ENCODE measurements at places on chromosomes 4 and X. TPM values are rescaled to one million over a fixed set of nuclear protein-coding genes. Genes with fewer than 3 reads are reported as not detected.

DNA sequence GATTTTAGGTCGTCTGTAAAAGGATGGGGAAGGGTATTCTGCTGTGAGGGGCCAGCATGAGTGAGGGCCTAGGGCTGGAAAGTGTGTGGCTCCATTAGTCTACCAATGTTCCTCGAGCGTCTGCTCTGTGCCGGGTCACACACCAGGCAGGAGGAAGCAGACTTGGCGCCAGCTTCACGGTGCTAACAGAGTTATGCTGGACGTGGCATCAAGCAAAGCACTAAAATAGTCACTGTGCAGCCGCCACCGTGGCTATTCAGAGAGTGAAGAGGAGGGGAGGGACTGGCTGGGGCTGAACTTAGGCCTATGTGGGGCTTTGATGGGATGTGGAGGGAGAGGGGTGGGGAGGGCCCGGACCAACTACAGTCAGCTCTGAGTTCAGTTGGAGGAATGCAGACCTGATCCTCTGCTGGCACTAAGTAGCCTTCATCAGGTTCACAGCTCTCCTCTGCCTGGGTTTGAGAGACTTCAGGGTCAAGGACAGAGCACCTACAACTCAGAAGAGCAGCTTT is 83.9 kb upstream of the MSX1 start:
- DNase-seq: no peak

DNA sequence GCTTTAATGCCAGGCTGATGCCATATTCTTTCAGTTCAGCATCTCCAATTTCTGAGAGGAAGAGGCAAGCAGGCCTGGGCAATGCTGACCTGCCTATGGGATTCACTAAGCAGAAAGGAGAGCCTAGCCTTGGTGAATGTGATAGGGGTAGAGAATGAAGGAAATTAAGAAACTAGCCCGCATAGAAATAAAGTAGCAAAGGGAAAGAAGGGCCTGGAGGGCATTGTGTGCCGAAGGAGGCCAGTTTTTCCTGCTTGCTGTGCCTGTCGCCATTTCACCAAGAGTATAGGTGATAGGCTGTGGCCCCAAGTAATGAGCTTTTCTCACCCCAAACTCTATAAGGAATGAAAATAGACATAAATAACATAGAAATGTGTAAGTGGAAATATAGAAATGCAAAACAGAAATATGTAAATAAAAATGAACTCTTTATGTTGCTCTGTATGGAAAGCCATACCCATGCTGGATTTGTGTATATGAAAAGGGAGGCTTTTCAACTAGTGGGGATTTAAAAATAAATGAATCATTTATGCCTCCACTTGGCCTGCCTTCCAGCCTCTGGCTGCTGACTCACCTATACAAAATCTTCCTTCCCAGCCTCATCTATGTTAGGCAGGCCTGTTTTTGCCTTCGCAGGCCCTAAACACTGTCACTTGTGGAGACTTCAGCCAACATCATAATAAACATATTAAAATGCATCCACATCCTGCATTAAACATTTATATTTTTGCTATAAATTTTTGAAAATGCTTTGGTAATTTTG is 5.1 kb upstream of the OCRL start:
- no peak for DNase-seq

GAGE12E gene
- total RNA-seq: not detected

DNA sequence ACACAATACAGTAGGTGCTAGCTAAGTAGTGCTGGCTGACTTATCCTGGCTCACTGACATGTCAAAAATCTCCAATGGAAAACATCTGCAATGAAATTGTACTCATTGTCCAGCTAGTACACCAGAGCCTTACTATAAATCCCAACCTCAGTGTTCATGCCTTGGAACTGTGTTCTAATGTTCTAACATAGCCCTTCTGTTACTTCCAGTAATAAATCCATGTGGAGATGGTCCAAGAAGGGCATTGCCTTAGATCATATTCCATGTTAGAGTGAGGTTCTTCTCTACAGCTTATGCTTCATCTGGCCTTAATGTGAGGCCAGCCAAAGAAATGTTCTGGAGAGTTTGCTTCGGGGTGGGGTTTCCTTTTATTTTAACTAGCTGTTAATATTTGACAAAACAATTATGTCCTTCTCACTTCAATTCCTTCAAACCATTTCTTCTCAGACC is 25.1 kb downstream of the ENOX2 start:
- no peak for DNase-seq

DNA sequence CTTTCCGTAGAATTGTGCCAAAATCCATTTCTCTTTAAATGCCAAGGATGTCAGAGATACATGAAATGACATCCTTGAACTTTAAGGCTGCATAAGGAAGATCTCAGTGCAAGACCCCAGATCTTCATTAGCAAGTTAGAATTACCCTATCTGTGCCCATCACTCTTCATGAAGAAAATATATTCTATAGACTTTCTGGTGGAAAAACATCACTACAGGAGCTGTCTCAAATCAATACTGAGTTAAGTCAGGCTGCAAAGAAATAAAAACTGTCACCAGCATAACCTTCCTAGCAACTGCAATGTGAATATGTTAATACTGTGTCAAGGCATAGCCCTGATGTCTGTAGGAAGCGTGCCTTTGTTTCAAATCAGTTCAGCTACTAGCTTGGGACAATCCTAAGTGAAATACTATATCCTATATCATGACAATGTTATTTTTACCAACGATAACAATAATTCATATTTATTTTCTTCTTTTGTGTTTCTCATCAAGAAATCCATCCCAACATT is 173.3 kb downstream of the TBCK start:
- no peak for DNase-seq

UGT2B10 gene
- total RNA-seq: not detected

EPHA5 gene
- total RNA-seq: not detected

DNA sequence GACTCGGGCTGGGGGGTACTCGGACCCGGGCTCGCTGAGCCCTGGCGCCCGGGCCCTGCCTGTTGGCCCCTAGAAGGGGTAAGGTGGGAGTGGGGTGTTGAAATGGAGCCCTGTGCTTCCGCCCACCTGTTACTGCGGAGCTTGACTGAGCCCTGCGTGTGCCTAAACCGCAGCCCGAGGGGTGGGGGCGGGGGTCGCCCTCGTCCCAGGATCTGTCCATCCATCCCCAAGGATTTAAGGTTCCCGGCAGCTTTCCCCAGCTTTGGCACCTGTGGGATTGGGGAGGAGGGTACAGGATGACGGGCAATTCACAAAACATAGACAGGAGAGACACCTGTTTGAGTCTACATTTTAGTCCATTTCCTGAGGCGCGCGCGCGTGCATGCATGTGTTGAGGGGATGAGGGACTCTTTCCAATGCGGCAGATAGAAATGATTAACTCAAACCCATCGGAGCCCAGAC is 779 bp downstream of the GABRQ start:
- DNase-seq: no peak

- DNase-seq: no peak
Observed at GRCh38 chr4:78081541-78081940, 24.4 kb downstream of the FRAS1 start.

REELD1 gene
- total RNA-seq: 1.1 TPM

DNA sequence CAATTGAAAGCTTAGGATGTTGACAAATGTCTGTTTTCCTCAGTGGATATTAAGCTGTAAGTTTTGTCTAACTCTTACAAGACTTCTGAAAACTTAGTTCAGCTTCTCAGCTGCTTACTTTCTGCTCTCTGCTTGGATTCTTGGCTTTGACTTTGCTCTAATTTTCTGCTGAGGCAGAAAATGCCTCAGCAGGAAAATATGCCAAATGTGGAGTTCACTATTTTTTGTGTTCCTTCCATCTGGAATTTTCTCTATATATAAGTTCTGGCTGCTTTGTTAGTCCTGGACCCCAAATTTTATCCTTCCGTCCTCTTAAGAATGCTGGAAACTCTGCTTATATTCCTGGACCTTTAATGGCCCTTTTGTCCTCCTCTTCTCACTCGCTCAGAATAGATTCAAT is 352.6 kb upstream of the NWD2 start:
- no peak for DNase-seq

- no peak for DNase-seq
Observed at GRCh38 chr4:180542445-180543100, 1700.6 kb upstream of the TENM3 start.

DNA sequence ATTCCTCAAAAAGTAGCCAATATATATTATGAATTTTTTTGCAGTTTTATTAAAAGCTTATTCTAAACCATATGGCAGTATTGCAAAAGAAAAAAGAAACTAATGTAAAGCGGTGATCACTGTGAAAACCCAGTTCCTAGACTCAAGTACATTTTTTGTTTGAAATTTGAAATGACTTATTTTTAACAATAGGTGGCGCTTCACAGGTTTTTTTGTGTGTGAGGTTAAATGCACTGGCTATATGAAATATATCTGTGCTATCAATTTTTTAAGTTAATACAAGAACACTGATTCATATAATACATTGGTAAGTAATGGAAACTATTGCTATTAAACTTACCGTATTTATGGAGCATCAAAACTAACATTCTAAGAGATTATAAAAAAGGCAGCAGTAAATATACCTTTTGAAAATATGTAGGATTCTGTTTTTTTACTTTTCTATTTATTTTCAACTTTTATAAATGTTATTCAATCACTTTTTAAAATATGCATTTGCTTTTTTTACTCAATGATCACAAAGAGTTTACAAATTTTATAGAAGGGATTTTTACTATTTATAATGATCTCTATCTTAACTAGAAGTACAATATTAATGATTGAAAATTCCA is 5.6 kb upstream of the SPRY1 start:
- DNase-seq: no peak

DNA sequence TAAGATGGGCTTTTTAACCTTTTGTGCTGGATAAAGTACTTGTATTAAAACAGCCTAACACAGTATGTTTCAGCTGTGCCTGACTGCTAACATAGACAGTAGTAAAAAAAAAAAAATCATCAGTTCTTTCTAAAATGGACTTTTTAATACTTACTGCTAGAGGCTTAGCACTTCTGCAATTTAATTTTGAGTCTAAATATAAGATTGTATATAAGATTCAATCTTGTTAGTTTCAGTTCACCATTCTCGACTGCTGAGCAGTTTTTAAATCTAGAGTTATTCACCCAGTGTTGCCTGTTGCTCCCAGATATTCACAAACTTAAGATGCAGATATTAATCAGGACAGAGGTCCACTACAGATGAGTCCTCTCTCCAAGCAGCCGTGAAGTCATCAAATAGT is 6.8 kb downstream of the PLA2G12A start:
- no peak for DNase-seq

SH3RF1 gene
- 2.4 TPM for total RNA-seq

DNA sequence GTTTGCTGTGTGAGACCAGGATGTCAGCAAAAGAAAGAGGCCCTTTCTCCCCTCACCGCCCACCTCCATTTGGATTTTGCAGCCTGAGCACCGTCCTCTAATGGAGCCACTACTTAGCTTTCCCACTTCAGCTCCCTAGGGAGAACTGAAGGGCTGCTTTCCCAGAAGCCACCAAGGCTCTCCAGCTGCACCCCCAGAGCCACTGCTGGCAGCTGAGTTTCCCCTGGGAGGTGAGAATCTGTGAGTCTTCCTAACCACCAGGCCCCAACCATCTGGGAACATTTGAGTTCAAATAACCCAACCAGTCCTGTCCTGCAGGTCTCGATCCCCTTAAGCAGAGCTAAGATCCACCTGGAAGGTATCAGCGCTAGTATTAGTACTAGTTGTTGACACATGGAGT is 173.1 kb upstream of the USP9X start:
- DNase-seq: no peak

WNK3 gene
- total RNA-seq: not detected

- DNase-seq: no peak
Observed at GRCh38 chr4:17866810-17867209, 56.0 kb downstream of the NCAPG start.

- no peak for DNase-seq
Observed at GRCh38 chr4:144356941-144357381, 216.4 kb upstream of the GYPA start.

- DNase-seq: no peak
Observed at GRCh38 chrX:4570151-4570550, 856.7 kb upstream of the PRKX start.

DNA sequence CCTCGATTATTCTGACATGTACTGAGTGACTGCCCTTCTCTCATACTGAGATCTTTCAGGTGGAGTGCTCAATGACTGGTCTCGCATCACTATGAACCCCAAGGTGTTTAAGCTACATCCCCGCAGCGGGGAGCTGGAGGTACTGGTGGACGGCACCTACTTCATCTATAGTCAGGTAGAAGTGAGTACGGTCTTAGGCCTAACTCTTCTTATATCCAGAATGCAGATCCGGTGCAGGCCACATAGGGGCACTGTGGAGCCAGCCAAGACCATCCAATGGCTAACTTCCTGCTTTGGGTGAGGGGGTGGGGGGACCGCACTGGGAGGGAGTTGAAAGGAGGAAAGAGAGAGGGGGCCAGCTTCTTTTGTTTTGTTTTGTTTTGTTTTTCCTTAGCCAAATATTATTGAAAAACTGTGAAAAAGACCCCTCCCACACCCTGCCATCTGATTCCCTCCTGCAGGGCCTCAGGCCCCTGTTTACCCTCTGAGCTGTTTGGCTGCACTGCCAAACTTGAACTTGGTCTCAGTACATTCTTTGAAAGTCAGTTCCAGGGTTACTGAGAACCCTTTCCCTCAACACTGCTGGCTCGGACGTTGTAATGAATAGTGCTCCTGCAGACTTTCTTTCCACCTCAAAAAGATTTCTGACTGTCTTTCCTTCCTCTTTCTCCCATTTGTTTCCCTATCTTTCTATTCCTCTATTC is 16.2 kb downstream of the AWAT2 start:
- peak; percentile 28 for DNase-seq

GAGE12J gene
- not detected for total RNA-seq

- no peak for DNase-seq
Observed at GRCh38 chr4:69026974-69027373, 69.3 kb upstream of the UGT2B7 start.

DNA sequence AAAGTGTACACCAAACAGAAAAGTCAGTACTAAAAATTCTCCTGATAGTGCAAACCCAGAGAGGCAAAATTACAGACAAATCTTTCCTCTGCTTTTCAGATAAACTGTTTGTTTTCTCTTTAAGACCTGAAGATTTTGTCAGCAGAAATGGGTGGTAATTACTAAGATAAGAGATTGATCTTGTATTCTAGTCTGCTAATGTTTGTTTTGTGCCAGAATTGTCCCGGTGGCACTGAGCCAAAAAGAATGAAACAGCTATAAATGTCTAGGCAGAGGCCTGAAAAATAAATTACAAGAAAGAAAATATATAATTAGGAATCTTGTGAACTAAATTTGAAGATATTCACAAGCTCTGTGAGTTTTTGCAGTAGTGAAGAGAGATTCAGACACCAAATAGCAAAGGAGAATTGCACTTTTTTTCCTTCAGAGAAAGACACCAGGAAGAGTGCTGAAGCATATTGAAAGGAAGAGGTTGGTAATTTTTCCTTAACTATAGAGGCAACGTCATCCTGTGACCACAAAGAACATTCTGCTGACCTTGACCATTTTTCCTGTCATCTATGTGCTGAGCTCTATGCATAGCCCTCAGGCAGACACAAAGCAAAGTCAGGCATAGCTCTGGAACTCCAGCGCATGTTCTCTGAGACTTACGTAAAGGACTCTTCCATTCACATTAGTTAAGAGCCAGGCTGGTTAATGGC is 314.5 kb upstream of the RASGEF1B start:
- DNase-seq: no peak

- no peak for DNase-seq
Observed at GRCh38 chr4:124514588-124514987, 197.9 kb downstream of the ANKRD50 start.

All from natural killer cell (primary cell).